ENCODE measurements at places on chromosomes 4 and X. TPM values are rescaled to one million over a fixed set of nuclear protein-coding genes. Genes with fewer than 3 reads are reported as not detected.

SLC34A2 gene
- total RNA-seq: not detected

SSX2 gene
- total RNA-seq: not detected

GAGE1 gene
- total RNA-seq: not detected

MUC7 gene
- not detected for total RNA-seq

ADH5 gene
- total RNA-seq: 56.7 TPM

SSX2B gene
- total RNA-seq: not detected

PPEF1 gene
- 0.59 TPM for total RNA-seq

SULT1B1 gene
- total RNA-seq: 4.4 TPM

CHRNA9 gene
- not detected for total RNA-seq

FOXO4 gene
- total RNA-seq: 49.9 TPM

GRCh38 chr4:8441499-8442091 is 1.0 kb downstream of the TRMT44 start:
- DNase-seq: no peak

DNA sequence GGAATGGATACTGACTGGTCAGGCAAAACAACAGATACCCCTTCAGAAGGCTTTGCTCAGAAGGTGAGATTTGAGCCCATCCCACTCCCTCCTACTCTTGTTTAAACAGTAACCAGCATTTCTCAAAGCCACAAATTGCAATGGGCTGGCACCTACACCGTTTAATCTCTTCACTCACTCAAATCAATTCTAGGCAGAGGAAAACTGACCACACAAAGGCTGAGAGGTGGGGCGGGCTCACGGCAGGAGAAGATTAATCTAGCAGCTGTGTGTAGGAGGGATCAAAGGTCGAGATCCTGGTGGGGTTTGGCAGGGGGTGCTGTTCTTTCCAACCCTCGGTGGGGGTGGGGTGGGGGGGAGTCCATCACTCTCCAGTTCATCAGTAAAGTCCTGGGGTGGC is 622.4 kb downstream of the BCOR start:
- DNase-seq: no peak

DNA sequence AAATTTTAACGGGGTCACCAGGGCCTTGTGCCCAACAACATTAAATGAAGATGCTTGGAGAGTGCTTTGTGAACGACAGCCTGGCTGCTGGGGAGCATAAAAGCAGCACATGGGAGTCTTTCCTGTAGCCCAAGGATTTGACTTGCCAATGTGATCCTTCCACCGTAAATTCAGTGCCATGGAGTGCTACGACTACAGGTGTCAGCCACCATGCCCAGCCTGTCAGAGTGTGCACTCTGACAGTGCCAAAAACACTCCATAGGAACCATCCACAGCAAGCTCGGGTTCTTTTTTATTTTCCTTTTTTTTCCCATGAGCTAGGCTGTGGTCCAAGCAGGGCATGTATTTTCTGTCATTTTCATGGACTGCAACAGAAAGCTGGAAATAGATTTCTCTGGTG is 156.9 kb downstream of the NLGN4X start:
- DNase-seq: no peak

DNA sequence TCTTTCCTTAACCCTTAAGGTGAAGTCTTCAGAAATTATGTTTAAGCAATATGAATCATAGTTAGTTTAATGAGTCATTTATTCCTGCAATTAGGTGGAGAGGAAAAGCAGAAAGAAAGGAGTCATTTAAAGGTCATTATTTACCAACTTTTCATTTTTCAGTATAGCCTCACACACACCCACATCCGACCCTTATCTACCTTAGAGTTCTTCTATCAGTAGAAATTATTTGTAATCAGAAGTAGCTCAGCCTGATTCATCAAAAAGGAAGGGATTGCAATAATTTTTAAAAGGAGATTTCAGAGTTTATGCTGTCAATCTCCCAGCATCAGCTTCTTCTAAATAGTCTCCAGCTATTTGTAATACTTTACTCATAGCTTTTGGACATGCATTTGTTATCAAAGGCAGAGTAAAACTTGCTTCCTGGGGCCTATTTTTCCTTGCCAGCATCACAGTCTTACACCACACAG is 5.9 kb downstream of the ANXA10 start:
- DNase-seq: no peak

- DNase-seq: no peak
Observed at GRCh38 chr4:145694929-145695328, 15.0 kb downstream of the C4orf51 start.

GRCh38 chr4:80831383-80832361 is 198.8 kb upstream of the BMP3 start:
- DNase-seq: no peak

DNA sequence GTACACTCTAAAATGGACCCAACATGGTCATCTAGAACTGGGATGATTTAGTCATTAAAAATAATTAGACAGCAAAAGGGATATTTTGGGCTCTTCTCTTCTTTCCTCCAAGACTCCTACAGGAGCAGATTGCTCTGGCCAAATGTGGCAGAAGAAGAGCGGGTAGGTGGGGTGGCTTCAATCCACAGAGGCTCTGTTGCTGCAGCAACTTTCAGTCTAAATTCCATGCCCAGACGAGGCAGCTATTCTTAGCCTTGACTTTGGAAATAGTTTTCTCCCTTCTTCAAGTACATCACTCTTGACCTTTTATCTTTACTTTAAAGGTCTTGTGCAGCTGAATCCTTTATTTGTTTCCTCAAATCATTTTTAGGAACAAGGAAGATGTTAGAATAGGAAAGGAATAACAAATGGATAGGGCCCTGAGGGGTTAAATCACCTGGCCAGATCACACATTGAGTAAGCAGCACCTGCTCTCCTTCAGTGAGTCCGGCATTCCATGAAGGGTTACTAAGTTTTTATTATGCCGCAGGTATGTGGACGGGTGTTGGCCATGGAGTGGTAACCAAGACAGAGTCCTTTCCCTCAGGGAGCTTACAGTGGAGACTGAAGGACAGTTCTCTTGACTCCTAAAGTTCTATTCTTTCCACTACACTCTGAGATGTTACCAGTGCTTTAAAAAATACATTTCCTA is 19.3 kb upstream of the SORBS2 start:
- DNase-seq: no peak

DNA sequence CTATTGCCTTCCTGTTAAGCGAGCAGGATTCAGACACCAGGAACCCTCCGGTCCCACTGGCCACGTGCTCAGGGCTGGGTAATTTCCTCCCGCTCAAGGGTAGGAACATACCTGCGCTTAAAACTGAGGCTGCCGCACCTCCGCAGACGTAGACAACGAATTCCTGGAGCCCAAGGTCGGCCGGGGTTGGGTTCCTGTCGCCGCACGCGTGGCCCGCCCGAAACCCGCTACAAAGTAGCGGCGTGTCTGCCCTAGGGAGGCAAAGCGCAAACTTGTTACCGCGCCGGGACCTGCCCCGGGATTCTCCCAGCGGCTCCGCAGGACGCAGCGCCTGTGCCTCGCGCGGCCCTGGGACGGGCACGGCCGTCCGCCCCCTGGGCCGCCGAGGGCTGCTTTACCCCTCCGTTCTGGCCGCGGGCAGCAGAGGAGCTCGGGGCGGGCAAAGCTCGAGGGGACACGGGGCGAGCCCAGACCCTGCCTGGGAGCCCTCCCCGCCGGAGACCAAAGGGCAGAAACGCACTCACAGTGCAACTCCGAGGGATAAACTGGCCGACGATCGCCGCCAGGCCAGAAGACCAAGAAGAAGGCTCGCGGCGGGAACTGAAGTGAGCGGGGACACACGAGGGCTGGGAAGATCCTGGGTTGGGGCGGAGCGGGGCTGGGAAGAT is at the start of gene ERVMER34-1:
TSS of gene ERVMER34-1 (minus strand) at position 607 of the 668 bp plus-strand sequence. CDS start 5,905 bp downstream, outside the sequence.
- no peak for DNase-seq

DNA sequence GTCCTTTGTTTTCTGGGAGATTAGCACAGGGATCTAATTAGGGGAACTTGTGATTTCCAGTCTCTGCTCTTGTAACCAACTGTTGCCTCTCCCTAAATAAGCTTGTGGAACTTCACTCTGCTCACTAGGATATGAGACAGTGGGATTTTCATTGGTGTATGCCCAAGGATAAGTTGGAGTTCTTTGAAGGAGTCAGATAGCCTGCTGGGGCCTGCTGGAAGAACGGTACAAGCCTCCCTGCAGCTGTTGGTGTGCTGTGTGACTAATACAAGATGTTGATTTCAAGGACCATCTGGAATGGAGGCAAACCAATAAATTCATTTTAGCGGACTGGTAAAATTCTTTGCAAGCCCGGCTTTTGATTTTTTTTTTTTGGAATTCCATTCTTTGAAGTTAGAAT is 167.0 kb downstream of the AASDH start:
- no peak for DNase-seq

DNA sequence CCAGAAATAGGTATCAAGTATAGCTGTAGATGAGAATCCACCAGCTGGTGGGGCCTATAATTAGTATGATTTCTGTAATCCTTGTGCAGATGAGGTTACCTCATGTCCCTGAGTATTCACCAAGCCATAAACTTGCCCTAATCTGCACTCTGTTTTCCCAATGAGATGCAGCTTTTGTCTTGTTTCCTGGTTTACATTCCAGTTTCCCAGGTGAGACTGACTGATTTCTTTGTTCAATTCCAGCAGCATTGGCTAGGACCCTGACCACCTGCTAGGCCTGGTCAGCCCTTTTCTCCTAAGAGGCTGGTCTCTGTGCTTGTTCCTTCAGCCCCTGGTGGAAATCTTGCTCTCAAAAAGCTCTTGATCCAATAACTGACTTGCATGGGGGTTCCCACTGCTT is 44.6 kb downstream of the GABRB1 start:
- no peak for DNase-seq

DNA sequence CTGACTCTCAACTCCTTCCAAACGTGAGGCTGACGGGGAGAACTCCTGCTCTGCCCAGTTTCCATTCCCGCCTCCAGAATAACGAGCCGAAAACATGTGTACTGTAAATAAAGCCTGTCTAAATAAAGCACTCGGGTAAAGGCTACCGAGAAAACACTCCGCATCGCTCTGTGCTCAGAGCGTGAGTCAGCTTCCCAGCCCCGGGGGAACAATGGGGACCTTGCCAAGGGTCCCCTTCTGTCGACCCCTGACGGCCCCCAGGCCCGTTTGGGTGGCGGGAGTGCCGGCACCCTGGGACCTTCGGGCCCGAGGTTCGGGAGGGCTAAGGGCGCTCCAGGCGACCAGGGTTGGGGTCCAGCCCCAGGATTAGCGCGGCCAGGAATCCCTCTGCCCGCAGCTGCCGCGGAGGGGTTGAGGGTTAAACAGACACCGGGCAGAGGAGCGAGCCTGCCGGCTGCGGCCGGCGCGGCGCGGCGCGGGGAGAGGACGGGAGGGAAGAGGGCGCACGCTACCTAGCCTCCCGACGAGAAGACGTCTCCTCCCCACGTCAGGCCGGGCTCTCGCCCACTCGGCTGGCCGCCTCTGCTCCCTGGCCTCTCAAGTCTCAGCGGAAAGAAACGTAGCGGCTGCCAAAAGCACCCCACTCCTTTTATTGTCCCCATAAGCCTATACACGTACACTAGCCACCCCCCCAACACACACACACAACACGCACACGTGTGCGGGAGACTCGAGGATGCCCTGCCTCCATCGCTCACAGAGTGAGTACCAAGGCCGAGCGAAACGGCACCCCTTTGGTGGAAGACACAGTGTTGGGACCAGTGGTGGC is 85.5 kb downstream of the BCOR start:
- no peak for DNase-seq

GRCh38 chrX:103155201-103155600 is 59.7 kb upstream of the BEX4 start:
- no peak for DNase-seq

DNA sequence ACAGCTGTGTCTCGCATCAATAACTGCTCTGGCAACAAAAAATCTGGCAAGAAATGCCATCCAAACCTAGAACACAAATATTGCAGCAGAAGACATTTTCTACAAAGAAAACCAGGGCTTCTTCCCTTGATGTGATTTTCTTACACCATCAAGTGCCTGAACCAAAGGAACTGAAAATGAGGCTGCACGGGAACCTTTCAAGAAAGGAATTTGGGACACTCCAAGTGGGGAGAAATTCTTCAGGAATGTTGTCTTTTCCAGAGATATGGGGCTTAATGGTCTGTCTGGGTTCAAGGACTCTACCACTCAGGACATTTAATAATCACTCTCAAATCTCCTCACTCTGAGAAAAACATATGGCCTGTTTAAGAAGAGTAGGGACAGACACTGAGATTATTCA is 57.6 kb downstream of the PRDM5 start:
- no peak for DNase-seq

- DNase-seq: no peak
Observed at GRCh38 chrX:2596045-2596444, 95.0 kb upstream of the CD99 start.

- no peak for DNase-seq
Observed at GRCh38 chrX:16696956-16697355, 15.5 kb downstream of the CTPS2 start.

- no peak for DNase-seq
Observed at GRCh38 chr4:7959078-7959477, 19.4 kb upstream of the AFAP1 start.

DNA sequence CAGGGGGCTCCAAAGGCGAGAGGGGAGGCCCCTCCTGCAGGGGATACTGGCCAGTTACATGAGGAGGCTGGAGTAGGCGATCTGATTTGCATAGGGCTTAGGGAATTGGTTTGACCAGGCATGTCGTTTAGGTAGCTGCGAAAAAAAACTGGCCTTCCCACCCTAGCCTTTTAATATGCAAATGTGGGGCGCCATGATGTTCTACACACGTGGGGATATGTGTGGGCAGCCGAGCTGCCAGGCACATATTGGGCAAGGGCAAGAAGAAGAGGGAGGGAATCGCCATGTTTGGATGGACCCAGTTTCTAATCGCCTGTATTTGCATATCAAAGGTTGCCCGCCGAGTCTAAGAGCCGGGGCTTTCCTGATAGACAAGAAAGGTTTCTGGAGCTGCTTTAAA is 121.3 kb downstream of the PRKX start:
- DNase-seq: no peak

GRCh38 chr4:159677521-159677920 is 574.6 kb downstream of the RAPGEF2 start:
- no peak for DNase-seq

GRCh38 chrX:115449742-115450141 is 111.2 kb upstream of the PLS3 start:
- no peak for DNase-seq

DNA sequence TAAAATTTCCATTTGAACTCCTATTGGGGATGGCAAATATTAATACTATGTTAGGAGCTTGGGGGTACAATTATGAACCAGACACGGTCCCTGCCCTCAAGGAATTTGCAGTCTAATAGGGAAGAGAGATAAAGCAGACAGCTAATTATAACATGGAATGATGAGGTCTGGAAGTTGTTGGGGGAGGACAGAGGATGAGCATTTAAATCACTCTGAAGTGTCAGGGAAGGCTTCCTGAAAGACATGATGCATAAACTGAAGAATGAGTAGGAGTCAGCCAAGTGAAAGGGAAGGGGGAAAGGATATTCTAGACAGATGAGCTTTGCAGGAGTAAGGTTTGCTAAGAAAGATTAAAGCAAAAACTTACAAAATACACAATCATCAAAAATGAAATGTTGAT is 15.9 kb downstream of the PLAC1 start:
- no peak for DNase-seq

GRCh38 chrX:56826020-56826419 is 97.0 kb downstream of the NBDY start:
- DNase-seq: no peak

GRCh38 chr4:184446132-184446658 is 28.2 kb downstream of the IRF2 start:
- DNase-seq: no peak

- no peak for DNase-seq
Observed at GRCh38 chr4:122746485-122746965, 14.0 kb downstream of the BBS12 start.
